Fibroblast of skin of right quadriceps (primary cell): ENCODE measurements at places on chromosomes 12 and 14.
A peak's percentile ranks its signal among the peaks of the same experiment; 100 is the strongest.

- no peak for DNase-seq
Observed at GRCh38 chr14:74552623-74553022, 59.1 kb downstream of the ISCA2 start.

DNA sequence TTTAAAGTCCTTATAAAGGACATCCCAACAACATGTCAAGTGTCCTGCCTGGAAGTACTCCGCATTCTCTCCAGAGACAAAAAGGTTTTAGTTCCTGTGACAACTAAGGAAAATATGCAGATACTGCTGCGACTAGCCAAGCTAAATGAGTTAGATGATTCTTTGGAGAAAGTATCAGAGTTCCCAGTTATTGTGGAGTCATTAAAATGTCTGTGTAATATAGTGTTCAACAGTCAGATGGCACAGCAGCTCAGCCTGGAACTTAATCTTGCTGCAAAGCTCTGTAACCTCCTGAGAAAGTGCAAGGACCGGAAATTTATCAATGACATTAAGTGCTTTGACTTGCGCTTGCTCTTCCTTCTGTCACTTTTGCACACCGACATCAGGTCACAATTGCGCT is 40.2 kb downstream of the RIC8B start:
- DNase-seq: no peak

DNA sequence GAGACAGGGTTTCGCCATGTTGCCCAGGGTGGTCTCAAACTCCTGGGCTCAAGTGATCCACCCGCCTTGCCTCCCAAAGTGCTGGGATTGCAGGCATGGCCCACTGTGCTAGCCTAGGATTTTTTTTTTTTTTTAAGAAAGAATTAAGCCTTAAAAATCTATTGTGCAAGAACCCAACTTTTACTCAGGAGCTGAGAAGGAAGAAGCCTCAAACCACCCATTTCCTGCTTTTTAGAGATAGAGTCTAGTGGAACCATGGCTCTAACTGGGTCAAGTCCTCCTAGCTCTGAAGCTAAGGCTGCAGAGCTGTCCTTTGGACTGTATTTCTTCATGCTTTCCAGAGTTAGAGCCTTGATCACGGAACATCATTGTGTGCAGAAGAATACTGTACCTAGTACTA is 1.3 kb upstream of the TSFM start:
- no peak for DNase-seq

DNA sequence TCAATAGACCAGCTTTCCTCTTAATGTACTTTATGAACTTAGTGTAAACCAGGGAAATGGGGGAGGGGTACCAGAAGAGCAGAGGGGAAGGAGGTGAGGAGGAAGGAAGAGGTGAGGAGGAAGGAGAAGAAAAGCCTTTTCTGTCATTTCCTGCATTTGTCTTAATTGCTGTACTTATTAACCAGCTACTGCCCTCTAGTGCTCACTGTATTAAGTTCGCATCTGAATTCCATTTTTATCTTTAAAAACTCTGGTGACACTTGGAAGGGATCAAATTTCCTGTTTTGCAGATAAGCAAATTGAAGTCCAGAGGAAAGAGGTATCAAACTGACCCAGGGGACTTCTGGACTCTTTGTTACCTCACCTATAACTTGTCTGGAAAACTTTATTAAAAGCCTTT is 22.2 kb downstream of the MANSC1 start:
- DNase-seq: peak; percentile 63

DNA sequence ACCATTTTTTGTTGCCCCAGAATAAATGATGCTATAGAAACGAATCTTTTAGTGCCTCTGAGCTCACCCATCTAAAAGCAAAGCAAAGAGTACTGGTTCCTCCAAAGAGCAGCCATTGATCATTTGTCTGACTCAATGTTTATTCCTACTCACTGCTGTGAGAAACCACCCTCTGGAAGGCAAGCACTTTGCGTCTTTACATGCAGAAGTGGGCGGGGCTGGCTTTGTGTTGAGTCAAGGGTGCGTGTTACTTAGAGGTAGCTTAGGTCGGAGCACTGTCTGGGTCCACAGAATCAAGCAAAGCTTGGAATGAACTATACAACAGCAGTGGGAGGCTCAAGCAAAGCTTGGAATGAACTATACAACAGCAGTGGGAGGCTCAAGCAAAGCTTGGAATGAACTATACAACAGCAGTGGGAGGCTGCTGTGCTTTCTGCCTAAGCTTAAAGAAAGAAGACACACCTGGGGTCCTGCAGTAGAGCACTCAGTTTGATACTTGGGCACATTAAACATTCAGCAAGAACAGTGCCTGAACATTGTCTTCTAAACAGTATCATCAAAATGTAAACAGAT is 77.2 kb upstream of the PRICKLE1 start:
- DNase-seq: no peak

- no peak for DNase-seq
Observed at GRCh38 chr12:98154850-98155249, 360.5 kb upstream of the TMPO start.

- DNase-seq: no peak
Observed at GRCh38 chr14:61091657-61092273, 110.7 kb downstream of the SLC38A6 start.

- no peak for DNase-seq
Observed at GRCh38 chr12:109720152-109720856, 6.7 kb downstream of the FAM222A start.

- peak; percentile 90 for DNase-seq
Observed at GRCh38 chr14:49852301-49853157, at the start of gene NEMF. Gene NEMF (minus strand): TSS chr14:49852788. CDS start chr14:49852753, 35 bp downstream.

- DNase-seq: peak; percentile 24
Observed at GRCh38 chr14:30077946-30078345, 150.3 kb upstream of the PRKD1 start.

DNA sequence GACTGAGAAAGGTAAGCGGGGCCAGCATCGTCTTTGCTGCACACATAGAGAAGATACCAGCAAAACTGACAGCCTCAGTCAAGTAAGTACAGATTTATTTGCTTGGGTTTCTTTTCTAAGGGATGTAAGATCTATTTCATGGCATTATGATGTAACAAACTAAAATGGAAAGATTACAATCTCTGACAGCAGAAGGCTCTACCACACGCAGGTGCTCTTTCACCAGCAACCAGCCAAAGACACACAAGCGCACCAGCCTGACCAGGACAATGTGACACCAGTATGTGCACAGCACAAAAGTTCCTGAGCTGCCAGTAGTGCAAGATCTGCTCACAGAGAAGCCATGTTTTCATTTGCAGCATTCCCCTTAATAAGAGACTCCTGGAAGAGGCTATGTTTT is 311.1 kb downstream of the MED13L start:
- DNase-seq: no peak

DNA sequence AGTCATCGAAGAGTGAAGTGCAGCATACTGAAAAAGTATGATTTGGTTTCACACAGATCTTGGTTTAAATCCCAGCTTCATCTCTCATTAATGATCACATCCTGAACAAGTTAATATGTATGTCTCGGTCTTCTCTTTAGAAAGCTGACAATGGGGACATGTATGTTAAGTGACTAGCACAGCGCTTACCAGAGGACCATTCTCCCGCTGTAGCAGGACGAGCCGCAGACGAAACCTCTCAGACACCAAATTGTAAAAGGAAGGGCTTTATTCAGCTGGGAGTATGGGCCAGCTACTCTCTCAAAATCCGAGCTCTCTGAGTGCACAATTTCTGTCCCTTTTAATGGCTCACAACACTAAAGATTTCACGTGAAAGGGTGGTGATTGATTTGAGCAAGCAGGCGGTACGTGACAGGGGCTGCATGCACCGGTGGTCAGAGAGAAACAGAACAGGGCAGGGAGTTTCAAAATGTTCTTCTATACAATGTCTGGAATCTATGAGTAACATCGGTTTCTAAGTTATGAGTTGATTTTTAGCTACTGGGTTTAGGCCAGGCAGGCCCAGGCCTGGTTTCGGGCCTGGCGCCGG is 682.4 kb downstream of the DIO2 start:
- no peak for DNase-seq

- DNase-seq: no peak
Observed at GRCh38 chr14:41608681-41609390, 2.2 kb downstream of the LRFN5 start.

DNA sequence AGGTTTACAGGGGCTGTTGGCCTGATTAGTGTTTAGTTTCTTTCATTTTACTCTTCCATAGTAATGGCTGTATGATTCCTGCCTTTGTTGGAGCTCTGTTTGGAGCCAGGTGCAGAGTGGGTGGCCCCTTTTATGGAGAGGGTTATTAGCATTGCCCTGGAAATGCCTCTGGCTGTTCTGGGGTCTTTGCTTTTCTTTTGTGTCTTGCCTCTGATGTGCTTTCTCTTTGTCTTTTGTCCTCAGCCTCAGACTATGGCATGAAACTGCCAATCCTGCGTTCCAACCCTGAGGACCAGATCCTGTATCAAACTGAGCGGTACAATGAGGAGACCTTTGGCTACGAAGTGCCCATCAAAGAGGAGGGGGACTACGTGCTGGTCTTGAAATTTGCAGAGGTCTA is 6.9 kb downstream of the MLEC start:
- DNase-seq: no peak

DNA sequence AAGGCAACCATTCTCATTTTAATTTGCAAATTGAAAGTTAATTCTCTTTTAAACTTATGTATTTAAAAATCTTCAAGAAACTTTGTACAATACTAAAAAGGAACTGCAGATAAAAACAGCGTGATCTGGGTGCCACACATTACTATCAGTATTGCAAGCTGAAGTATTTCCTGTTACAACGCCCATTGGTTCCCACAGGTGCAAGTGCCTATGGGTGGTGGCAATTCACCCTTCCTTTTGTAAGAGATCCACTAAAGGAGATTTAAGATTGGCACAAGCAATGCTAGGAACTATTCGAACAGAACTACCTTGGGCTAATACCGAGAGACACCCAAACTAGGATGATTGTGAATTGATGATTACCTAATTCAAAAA is 13.2 kb downstream of the TAOK3 start:
- no peak for DNase-seq

DNA sequence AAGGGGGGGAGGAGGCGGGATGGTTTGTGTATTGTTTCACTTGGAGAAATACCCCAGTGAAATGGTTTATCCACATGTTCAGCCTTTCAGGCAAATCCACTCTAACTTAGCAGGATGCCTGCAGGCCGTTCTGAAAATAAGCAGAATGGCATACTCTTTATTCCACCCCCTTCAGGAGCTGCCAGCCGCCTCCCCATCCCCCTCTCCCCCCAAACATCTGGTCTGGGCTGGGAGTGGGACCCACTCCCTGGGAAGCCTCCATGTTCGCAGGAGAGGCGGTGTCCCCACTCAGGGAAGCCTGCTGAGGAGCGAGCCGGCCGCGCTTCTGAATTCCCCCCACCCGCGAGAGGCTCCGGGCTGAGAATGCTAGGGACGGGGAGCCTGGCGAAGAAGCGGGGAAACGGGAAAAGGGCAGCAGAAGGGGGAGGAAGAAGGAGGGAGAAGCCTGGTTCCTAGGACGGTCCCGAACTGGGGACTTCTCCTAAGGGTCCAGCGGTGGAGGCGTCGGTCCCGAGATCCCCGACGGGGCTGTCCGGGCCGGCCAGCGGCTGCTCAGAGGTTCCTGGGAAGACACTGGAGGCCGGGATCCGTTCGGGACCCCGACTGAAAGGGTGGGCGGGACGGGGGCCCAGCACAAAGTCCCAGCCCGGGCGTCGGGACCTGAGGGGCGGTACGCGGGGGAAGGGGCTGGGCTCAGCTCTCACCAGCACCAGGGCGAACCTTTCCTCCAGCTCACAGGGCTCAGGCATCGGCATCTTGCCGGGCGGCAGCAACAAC is 666 bp downstream of the FMNL3 start:
- peak; percentile 28 for DNase-seq
